ENCODE measurements at places on chromosomes 1 and 21.
A peak's percentile ranks its signal among the peaks of the same experiment; 100 is the strongest.

- DNase-seq = no peak
Measured at GRCh38 chr21:42220138-42220701, 1.3 kb downstream of the ABCG1 start.

DNA sequence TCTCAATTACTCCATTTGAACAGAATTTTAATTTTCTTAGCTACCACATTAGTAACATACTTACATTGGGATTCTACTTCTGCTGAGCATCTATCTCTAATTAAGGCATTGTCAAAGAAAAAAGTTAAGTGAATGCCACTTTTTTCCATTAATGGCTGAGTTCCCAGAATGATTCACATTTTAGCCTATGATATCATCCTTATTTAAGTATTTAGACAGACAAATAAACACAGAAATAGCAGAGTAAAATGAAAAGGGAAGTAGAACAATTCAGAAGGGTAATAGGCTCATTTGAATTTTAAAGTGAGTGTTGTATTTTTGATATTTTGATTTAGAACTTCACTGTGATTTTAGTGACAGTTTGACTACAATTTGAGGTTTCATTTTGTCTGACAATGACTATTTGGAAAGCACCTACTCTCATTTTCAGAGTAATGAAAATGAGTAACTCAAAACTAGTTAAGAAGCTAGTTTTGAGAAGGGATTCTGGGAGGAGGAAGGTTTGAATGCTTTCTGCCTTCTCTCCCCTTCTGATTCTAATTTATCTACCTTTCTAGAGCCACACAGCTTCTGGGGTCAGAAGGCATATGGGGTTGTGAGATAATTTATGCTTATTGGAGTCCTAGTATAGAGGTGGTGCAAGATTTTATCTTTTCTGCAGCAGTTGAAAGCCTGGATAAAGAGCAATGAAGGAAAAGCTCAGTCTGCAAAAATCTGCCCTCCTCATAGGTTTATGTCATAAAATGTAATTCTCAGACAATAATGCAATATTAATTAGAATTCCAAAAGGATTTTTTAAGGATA lies 15.5 kb downstream of the LYPLAL1 start:
- DNase-seq = peak; percentile 88

DNA sequence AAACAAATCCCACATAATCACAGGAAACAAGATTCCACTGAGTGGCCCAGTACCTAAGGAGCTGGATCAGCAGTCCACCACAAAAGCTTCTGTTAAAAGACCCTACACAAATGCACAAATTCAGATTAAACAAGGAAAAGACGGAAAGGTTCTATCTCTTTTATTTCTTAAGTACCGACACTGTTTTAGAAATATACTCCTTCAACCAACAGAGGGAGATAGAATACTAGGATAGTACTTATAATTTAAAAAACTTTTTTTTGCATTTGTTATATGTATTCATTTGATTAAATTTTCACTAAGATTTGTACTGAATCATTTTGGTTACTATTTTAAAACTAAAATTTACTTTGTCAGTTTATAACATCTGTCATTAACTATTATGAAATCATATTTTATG lies 12.5 kb downstream of the CDC7 start:
- no peak for DNase-seq

DNA sequence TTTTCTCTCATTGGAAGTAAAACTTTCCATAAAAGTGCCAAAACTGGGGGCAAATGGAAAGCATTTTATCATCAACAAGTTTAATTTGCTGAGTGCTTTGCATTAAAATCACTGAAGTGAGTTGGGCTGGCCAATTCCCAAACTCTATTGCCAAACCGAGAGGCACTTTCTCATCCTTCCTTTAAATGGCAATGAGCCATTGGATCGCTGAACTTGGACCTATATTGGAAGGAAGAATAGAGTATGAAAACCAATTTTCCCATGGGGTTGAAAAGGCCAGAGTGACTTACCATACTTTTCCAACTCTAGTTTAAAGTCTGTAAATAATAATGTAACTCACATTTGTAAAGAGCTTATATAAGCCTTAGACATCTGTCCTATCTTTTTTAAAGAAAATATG lies 189.1 kb upstream of the C1orf87 start:
- DNase-seq = no peak

DNA sequence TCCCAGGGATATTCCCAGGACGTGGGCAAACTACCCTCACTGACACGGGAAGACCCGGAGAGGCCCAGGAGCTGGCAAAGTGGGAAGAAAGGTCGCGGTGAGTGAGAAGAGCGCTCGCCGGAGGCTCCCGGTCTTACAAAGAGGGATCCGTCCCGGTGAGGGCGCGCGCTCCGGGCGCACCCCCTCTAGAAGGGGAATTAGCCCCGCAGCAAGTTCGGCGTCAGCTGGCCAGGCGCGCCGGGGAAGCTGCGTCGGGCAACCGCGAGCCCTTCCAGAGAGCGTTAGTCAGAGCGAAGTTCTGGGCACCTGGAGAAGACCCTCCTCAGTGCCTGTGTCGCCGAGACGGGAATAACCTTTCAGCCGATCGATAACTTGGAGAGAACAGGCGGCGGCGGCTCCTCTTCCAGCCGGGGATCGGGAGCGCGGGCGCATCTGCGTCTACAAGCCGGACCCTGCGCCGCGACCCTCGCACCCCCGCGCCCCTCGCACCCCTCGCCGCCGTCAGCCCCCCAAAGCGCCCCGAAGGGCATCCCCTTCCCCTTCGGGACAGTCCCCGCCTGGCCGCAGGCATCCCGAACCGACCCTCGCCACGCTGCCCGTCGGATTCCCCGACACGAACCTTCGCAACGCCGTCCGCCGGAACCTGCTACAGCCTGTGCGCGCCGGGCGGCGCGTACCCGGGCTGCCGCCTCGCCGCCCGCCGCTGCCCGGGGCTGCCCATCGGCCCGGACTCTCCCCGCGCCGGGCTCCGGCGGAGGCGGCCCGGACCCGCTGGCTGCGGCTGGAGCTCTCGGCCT lies 485 bp downstream of the SIPA1L2 start:
- DNase-seq = no peak

- DNase-seq = no peak
Measured at GRCh38 chr1:76408303-76408702, 333.8 kb downstream of the ST6GALNAC3 start.

- DNase-seq = no peak
Measured at GRCh38 chr21:44974676-44975075, 34.8 kb downstream of the SLX9 start.
